ENCODE measurements at places on chromosomes 4 and X.

GRCh38 chr4:23728393-23728792 lies 161.5 kb downstream of the PPARGC1A start:
- DNase-seq = peak; percentile 55

DNA sequence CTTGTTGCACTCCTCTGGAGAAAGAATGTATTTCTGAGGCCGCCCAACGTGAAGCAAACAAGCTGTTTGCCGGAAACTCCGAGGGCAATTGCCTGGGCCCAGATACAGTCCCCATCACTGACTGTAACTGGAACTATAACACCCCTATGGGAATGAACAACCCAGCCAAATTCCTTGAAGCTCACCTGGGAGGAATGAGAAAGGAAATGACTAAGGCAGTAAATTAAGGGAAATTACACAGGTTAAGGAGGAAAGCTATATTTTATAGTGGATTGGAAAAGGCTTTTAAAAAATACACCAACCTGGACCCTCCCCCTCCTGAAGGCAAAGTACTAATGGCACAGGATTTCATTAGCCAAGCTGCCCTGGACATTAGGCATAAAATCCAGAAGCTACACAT lies 11.7 kb upstream of the HERC5 start:
- no peak for DNase-seq

- no peak for DNase-seq
Measured at GRCh38 chr4:58119298-58119697, 1009.1 kb upstream of the IGFBP7 start.

- no peak for DNase-seq
Measured at GRCh38 chr4:75251547-75251946, 262.7 kb downstream of the RCHY1 start.

GRCh38 chr4:98610431-98610830 lies 48.0 kb downstream of the TSPAN5 start:
- DNase-seq = no peak

GRCh38 chrX:44143061-44143602 lies 169.9 kb upstream of the NDP start:
- DNase-seq = no peak

DNA sequence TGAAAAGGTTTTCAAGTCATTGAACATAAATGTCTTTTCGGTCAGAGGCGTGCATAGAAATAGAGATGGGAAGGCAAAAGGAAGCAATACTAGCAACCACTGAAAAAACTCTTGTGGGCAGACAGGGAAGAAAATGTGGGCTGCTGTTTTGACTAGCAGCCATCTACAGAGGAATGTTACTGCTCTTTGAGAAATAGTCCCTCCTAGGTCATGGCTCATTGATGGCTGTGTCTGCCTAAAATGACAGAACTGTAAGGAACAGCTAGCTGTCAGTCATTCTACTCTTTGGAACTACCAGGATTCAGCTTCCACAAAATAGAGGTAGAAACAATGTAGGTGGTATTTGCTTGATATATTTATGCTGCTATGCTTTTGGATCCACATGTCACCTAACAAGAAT lies 26.9 kb upstream of the TMPRSS11B start:
- DNase-seq = peak; percentile 7

- no peak for DNase-seq
Measured at GRCh38 chr4:169209388-169209883, 61.3 kb downstream of the SH3RF1 start.

DNA sequence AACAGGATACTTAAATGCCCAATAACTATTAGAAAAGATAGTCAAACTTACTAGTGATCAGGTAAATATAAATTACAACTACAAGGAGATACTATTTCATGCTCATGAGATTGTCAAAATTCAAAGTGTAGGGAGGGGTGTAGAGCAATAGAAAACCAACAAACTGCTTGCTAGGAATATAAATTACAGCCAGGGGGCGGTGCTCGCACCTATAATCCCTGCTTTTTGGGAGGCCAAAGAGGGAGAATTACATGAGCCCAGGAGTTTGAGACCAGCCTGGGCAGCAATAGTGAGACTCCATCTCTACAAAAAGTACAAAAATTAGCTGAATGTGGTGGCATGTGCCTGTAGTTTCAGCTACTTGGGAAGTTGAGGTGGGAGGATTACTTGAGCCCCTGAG lies 556.5 kb upstream of the NR3C2 start:
- DNase-seq = peak; percentile 25

GRCh38 chr4:85556283-85556682 lies 81.3 kb downstream of the ARHGAP24 start:
- no peak for DNase-seq

DNA sequence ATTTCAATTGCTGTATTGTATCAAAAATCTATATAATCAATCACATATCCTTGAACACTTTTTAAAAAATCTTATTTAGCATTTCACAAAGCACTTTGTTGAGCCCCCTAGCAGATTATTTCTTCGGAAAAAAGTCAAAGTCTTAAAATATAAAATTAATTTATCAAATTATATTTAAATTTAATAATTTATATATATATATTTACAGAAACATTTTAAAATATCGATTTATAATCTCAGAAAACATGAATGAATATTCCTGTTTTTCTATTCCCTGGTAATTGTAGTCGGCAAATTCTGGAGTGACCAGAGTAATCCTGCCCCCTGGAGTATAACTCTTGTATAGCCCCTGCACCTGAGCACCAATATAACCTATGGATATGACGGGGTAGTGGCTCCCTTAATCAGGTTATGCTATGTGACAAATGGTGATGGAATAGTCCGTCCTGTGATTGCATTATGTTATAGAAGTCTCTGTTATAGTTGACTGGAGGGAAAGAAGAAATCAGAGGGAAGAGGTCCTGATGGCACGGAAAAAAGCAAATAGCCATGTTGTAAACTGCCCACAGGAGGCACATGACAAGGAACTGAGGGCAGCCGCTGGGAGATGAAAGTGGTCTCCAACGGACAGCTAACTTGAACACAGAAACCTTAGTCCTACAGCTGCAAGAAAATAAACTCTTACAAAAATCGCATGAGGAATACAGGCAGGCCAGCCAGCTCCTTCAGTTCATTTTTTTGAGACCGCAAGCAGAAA lies 1092.3 kb downstream of the ARAP2 start:
- DNase-seq = no peak

- no peak for DNase-seq
Measured at GRCh38 chr4:25863831-25864418, 1.1 kb upstream of the SEL1L3 start.

- DNase-seq = no peak
Measured at GRCh38 chr4:164440199-164440598, 313.7 kb upstream of the SMIM31 start.

- DNase-seq = no peak
Measured at GRCh38 chrX:97609938-97610337, 726.2 kb downstream of the RPA4 start.

DNA sequence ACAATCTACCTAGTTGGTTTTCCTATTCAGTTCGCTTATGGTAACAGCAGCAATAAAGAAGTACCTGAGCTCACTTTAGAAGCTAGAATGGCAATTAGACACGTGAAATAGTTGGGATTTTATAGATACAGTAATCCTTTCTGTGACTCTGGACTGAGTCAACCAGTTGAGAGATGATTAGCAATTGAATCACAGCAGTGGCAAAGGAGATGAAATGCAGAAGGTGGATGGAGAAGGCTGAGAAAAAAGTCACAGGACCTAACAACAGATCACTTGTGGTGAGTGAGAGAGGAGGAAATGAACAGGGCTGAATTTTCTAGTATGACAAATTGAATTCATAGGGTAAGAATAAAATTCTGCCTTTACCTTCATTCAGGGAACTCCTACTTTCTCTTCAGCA lies 197.1 kb upstream of the MAGEB18 start:
- no peak for DNase-seq

DNA sequence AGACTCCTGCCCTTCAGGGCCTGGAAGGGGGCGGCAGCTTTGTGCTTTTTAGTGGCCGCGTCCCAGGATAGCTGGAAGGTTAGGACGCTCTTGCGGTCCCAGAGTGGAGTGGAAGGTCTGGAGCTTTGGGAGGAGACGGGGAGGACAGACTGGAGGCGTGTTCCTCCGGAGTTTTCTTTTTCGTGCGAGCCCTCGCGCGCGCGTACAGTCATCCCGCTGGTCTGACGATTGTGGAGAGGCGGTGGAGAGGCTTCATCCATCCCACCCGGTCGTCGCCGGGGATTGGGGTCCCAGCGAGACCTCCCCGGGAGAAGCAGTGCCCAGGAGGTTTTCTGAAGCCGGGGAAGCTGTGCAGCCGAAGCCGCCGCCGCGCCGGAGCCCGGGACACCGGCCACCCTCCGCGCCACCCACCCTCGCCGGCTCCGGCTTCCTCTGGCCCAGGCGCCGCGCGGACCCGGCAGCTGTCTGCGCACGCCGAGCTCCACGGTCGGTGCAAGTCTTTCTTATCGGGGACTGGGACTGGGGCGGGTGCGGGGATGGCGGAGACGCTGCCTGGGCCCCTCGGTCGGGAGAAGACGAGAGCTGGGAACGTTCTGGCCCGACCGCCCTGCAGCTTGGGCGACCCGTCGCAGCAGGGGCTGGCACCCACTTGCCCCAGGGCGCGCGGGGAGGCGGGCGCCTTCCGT lies at the start of gene EDNRA:
Gene EDNRA (plus strand): TSS at position 207 of the 686 bp plus-strand sequence. CDS start 4,585 bp downstream, outside the sequence.
- DNase-seq = peak; percentile 69

- DNase-seq = no peak
Measured at GRCh38 chr4:124243671-124244366, 468.7 kb downstream of the ANKRD50 start.

GRCh38 chr4:142645475-142646108 lies 200.5 kb downstream of the INPP4B start:
- peak; percentile 56 for DNase-seq

DNA sequence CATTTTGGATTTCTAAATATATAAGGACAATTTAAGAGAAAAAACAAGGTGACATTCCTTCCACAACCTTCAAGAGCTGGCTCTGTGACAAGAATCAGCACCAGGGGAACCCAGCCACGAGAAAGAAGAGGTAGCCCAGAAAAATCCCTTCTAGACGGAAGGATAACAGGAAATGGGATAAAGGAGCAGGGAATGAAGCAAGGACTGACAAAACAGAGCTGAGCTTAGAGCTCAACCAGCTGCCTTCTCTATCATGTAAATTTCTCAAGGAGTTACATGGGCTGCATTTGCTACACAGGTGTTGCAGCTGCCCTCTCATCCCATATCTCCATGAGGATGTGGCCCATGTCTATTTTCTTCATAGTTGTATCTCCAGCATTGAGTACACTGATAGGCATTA lies 154.2 kb upstream of the PRDX4 start:
- no peak for DNase-seq

- no peak for DNase-seq
Measured at GRCh38 chrX:9681011-9681410, 84.6 kb downstream of the GPR143 start.

- no peak for DNase-seq
Measured at GRCh38 chr4:30605616-30606190, 114.5 kb upstream of the PCDH7 start.

DNA sequence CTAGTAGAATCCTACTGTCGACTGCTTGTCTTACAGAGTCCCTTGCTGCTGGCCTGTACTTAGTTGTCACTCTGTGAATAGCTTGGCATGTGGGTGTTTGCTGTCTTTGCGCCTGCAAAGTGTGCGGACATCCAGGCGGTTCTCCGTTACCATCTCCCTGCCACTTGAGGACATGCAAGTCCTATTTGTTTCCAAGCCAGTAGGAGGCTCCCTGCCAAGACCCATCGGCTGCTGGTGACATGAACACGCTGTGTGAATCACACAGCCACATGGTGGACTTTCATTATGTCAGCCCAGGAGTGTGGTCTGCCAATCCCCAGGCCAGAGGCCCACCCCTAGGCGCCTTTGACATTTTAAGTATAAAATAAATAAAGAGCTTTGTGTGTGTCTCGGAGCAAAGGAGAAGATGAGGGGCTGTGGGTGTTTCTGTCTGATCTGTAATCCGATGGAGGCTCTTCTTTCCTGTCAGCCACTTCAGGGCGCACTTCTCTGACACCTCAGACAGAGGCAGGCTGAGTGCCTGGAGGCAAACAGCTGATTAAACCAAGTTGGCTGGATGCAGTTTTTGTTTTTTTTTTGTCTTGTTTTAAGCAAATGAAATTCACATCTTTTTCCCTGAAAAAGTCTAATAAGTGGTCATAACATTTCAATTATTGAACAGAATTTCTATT lies 51.5 kb downstream of the ALPK1 start:
- peak; percentile 79 for DNase-seq

GRCh38 chr4:105624530-105624929 lies 72.1 kb downstream of the ARHGEF38 start:
- DNase-seq = peak; percentile 78

DNA sequence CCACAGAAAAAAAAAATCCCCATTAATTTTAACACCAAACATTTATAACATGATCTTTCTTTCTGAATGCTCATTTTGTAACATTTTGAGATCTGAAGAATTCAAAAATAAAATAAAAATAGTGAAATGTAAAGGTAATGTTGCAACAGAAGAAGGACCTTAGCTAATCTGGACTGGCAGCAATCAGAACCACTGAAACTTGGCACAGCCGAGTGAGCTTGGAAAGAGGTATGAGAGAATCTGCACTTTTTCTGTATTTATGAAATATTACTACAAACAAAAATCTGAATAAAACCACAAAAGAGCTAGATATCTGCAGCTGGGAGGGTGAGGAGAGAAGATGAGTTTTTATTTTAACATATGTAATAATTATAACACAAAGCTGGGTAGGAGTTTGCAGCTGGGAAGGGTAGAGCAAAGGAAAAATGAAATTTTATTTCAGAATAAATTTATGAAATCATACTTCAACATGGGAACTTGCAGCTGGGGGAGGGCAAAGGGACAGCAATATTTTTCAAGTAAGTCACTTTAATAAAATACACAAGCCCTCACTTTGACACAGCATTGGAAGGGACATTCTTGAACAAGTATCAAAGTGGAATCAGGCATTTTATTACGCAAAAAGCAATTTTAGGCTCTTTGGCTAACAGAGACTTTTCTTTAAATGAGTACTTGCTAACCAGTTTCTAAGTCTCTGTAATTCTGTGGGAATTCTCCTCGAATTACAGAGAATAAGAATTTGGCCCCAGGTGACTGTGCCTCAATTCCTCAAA lies 26.7 kb downstream of the DKK2 start:
- DNase-seq = no peak

- no peak for DNase-seq
Measured at GRCh38 chrX:132738951-132739350, 219.5 kb downstream of the HS6ST2 start.

DNA sequence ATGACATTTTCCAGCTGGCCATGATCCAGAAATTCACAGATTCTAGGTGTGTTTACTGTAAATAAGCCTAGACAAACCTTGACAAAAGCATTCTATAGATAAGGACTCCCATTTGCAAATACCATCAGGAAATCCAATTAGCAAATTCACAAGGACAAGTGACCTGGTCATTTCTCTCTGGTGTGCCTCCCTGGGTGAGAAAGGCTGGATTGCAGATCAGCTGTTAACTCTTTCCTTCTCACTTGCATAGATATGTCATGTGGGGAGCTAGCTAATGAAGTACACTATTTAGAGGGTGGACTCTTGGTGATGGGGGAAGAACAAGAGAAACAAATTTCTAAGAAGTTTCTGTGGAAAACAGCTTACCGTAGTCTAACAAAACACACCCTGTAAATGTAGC lies 58.9 kb downstream of the MOSPD2 start:
- no peak for DNase-seq
